Fibroblast of lung (primary cell): ENCODE measurements at places on chromosomes 3 and 15.
A peak's percentile ranks its signal among the peaks of the same experiment; 100 is the strongest.

- no peak for DNase-seq
Measured at GRCh38 chr3:50351323-50351697, 648 bp downstream of the CYB561D2 start.

GRCh38 chr3:15797642-15798303 lies at the start of gene ANKRD28:
ANKRD28 (minus strand) TSS chr3:15797979; CDS start chr3:15796521, 1,458 bp downstream.
- DNase-seq, result peak; percentile 99

DNA sequence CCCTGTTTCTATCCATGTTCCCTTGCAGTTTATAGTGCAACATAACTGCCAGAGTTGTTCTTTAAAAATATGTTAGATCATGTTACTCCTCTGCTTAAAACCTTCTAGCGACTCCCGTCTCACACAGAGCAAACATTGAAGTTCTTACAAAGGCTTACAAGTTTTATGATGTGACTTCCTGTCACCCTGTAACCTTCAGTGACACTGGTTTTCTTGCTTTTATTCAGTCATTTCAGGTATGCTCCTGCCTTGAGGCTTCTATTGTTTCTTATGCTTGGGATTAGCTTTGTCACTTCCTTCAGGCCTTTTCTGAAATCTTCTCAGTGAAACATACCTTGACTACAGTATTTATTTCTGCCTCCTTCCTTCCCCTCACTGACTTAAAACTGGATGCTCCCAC lies 252.1 kb downstream of the DOCK3 start:
- no peak for DNase-seq

DNA sequence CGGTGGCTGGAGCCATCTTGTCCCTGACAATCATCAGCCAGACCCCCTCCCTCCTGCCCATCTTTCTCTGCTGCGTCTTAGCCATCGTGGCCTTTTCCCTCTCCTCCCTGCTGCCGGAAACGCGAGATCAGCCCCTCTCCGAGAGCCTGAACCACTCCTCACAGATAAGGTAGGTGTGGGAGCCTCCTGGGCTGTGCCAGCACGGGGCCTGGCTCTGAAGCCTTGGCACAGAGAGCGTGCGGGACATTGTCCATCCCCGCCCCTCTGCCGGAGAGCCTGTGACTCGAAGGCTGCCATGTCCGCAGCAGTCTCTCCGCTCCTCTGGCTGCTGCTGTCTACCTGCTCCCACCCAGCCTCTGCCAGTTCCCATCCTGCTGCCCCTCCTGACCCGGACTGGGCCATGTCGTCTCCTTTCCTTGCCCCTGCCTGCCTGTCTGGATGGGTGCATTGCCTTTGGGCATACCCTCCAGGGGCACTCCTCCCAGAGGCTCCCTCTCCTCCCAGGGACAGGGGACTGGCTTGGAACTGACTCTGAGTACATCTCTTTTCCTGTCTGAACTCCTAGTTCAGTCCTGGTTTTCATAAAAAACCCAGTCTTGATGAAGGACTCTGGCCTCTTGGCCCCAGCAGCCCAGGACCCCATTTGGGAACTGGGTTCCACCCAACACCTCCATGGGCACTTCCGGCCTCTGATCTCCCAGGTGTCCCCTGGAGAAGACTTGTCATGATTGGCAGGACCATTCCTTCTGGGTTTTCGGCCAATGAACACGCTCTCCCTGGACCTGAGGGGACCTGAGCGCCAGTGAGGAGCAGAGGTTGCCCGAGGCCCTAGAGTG lies 30.0 kb upstream of the XYLB start:
- no peak for DNase-seq

DNA sequence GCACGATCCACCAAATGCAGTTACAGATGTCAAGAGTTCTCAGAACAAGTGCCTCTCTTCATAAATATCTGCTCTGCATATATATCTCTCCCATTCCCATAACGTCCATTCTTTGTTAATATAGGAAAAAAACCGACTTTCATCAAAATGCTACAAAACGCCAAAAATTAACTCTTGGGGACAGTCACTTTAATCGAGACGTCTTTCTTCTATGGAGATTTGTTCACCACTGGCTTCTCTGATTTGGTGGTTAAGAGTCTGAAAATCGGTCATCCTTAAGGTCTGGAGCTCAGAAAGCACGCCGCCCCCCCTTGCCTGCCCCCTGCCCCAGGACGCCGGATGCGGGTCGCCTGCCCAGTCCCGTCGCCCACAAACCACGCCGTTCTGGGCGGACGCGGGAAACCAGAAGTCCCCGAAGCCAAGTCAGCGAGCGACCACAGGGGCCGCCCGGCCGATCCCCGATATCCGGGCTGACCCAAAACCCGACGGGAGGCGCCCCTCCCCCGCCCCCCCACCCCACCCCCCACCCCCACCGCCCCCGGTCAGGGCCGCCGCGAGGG lies 252.7 kb downstream of the TJP1 start:
- DNase-seq, result no peak

DNA sequence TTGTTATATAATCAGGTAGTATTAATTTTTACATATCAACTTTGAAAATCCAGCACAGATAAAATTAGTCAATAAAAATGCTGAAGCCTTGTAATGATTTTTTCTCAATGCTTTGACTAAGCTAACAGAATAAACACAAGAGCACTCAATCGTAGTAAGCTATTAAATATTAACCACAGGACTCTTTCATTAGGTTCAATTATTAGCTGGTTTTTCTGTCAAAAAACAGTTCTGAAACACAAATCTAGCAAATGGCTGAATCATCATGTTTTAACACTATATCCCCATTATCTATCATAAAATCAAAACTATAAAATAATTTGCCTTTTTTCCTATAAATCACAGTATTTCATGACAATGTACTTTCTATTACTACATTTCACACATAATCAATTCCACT lies 69.6 kb downstream of the PLOD2 start:
- DNase-seq, result no peak

DNA sequence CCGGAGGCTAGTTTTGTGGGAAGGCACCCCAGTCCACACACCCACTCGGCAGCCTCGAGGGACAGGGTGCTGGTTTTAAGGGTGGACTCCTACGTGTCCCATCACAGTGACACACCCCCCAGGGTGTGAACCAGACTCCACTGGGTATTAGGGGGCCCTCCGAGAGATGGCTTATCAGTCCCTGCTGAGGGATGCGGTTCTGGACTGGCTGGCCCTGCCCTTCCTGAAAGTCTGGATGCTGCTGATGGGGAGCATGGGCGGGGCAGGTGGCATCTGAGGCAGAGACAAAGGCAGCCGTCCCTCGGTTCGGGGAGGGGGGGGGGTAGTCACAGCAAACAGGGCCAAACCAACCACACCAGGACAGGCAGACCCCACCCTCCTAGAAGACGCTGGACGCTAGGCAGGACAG lies 939 bp upstream of the ULK3 start:
- DNase-seq, result no peak
